Esophagus squamous epithelium (tissue), 5 donors: ENCODE measurements at places on chromosomes 3 and 15. TPM values are rescaled to one million over a fixed set of nuclear protein-coding genes. Genes with fewer than 3 reads are reported as not detected.

The LRRC34 gene
- 0.35 TPM for total RNA-seq

The QTRT2 gene
- total RNA-seq = 18.2 TPM

The RTP3 gene
- not detected for total RNA-seq

The TUSC7 gene
- total RNA-seq = not detected

The KLHL40 gene
- not detected for total RNA-seq

The CMTM8 gene
- 3.8 TPM for total RNA-seq

The WDR6 gene
- total RNA-seq = 78.0 TPM
